NCI-H1105 treated with DMSO at 0.1 percent for 48 hours (cell line): ENCODE measurements at places on chromosomes 5 and 9.

- DNase-seq, result no peak
These were observed 232.3 kb upstream of the ANKH start for GRCh38 chr5:15103864-15104263.

- no peak for DNase-seq
These were observed 235.8 kb downstream of the YTHDC2 start for GRCh38 chr5:113749334-113749733.

GRCh38 chr5:116554764-116555163, 19.9 kb downstream of the SEMA6A start:
- DNase-seq, result peak; percentile 69

GRCh38 chr5:103428411-103428871, 134.1 kb downstream of the NUDT12 start:
- DNase-seq, result peak; percentile 42

DNA sequence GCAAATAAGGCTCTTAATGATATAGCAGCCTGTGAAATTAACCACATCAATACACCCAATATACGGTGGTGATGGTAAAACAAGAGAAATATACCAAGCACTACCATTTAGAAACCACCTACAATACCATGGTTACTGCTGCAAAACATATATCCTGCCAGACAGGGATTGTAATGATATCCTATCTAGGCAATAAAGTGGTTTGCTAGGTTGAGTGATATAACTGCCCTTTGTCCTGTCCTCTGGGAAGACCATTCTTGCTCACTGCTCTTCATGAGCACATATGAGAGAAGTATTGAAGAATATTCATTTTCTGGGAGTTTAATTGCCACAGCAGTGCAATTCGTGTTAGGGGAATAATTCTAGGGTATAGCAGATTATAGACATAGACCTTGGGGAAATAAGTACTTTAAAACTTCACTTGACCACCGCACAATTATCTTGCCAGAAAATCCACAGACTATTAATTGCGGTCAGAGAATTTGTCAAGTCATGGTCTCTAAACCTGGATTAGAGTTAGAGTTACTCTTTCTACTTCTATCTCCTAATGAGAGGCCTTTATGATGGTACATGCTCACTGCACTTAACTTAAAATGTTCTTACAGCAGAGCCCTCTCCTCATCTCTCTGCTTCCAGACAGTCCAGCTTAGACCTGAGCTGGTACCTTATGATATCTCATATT, 413.0 kb downstream of the ZNF608 start:
- no peak for DNase-seq

DNA sequence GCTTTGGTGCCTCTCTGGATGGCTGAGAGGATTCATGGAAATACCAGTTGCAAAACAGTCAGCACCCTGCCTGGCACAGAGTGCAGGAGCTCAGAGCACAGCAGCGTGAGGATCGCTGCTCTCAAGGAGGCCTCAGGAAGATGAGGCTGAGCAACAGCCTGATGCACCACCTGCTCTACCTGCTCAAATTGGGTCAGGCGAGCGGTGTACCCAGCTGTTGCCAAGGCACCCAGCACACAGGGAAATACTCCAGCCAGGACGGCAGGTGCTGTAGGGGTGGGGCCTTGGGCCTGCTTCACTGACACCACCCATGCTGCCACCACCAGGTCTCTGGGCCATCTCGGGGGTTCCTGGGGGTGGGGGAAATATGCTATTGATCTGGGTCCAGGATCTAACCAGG, 4.3 kb downstream of the EEIG1 start:
- DNase-seq, result peak; percentile 82

GRCh38 chr5:150710165-150710564, 9.3 kb upstream of the RBM22 start:
- DNase-seq, result no peak

DNA sequence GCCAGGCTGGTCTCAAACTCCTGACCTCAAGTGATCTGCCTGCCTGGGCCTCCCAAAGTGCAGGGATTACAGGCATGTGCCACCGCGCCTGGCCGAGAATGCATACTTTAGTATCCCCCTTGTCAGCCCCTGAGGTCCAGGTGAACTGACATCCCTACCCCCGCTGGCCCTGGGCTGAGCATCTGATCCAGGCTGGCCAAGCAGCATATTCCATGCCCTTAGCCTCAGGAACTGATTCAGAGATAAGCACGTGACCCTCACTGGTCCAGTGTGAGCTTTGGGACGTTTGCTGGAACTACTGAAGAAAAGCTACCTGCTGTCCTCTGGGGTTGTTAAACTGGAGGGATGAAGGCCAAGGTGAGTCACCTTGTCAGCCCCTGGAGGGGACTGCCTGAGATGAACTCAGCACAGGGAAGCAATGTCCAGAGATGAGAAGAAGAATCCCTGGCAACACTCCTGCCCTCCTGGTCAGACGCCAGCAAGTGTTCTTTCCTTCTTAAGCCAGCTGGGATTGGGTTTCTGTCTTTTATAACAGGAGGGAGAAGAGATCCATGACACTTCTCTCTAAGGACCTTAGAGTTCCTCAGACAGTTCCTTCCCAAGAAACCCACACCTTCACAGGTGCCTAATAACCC, 59.1 kb upstream of the FBXW11 start:
- DNase-seq, result no peak

GRCh38 chr5:33888587-33888986, 3.2 kb downstream of the ADAMTS12 start:
- DNase-seq, result no peak

GRCh38 chr5:36724467-36725332, 118.3 kb downstream of the SLC1A3 start:
- DNase-seq, result no peak

GRCh38 chr5:168578538-168579487, at the start of gene PANK3:
TSS of gene PANK3 (minus strand) at chr5:168579368. CDS start at chr5:168579283, 85 bp downstream.
- peak; percentile 34 for DNase-seq

GRCh38 chr5:108528655-108529054, 146.8 kb upstream of the FBXL17 start:
- DNase-seq, result peak; percentile 91

GRCh38 chr5:127957701-127958239, 125.8 kb upstream of the SLC12A2 start:
- no peak for DNase-seq

- no peak for DNase-seq
These were observed 29.2 kb upstream of the HRH2 start for GRCh38 chr5:175628668-175629067.

- no peak for DNase-seq
These were observed 11.1 kb downstream of the FGF1 start for GRCh38 chr5:142674531-142675469.

- DNase-seq, result no peak
These were observed 61.7 kb downstream of the OTULIN start for GRCh38 chr5:14726066-14726838.

DNA sequence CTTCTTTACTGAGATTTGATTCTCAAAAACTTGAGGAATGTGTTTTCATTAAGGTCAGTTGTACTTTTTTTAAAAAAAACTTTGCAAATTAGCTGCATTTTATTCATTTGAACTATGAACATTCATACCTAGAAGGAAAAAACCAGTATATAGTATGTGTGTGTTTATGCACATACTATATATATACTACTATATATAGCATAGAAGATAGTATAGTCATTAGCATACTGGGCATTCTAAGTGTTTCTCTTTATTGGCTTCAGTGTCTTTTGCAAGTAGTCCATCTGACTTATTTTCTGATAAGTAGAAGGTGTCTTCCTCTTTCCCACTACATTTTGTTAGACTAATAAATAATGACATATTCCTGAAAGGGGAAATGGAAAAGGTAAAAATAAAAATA, 33.0 kb downstream of the ELOVL7 start:
- no peak for DNase-seq

- no peak for DNase-seq
These were observed 574.5 kb upstream of the ARRDC3 start for GRCh38 chr5:91957666-91958065.

DNA sequence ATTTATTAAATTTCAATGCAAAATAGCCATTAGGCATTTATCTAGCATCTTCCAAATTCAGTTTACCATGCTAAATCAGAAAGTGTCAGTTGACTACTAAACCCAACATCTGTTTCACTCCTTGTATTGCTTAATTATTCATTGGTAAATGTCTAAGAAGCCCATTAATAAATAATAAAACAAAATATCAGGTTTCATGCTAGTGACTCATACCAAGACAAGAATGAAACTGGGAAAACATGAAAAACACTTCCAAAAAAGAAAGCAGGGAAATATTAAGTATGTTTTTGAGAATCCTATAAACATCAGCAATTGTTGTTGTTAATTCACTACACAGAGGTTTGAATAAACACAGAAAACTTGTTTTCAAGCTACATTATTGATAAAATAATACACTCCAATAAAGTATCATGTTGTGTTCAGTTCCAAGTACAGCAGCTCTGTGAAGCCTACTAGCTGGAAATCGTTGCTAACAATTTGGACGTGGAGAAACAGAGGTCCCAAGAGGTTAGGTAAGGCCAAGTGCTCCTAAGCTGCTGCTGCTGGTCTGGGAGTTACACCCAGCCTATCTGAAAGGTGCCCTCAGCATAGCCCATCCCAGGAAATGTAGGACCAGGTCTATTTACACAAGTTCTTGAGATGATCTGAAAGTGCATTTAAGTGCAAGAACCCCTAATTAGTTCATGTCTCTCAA, 78.8 kb downstream of the GNAQ start:
- peak; percentile 35 for DNase-seq

- DNase-seq, result no peak
These were observed 1471.1 kb upstream of the ACO1 start for GRCh38 chr9:30913331-30913730.

GRCh38 chr5:132808866-132809265, 4.2 kb upstream of the SOWAHA start:
- DNase-seq, result no peak

DNA sequence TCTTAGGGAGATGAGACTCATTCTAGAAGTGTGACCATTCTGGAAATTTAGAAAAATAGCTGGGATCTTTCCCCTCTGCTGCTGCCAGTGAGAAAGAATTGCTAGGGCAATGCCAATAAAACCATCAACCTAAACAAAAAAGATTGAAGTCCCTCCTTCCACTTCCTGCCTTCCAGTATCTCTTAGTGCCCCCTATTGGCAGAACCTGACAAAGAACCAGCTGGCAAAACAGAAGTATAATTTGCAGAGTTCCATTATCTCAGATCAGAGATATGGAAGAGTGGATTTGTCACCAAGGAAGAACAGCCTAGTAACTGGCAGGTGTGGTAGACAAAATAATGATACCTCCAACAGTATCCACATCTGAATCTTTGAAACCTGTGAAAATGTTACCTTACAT, 13.8 kb upstream of the PLCXD3 start:
- DNase-seq, result no peak

DNA sequence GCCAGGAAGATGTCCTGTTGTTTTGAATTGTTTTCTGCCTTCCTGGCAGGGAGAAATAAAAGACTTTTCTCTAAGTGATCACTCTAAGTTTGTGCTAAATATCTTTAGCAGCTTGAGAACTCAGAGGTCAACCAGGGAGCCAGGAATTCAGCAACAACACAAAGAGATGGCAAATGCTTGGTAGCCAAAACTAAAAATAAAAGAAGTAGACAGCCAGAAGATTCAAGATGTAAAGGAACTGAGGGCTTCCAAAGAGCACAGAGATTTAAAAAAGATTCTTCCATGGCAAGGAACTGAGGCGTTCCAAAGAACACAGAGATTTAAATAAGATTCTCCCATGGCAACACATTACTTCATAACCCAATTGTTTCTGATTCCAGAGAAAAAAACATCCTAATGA, 9.6 kb downstream of the DNAH5 start:
- no peak for DNase-seq

GRCh38 chr5:66164044-66164790, 20.1 kb downstream of the SREK1 start:
- no peak for DNase-seq

- DNase-seq, result no peak
These were observed 1046.5 kb upstream of the ARRDC3 start for GRCh38 chr5:92429646-92430045.

DNA sequence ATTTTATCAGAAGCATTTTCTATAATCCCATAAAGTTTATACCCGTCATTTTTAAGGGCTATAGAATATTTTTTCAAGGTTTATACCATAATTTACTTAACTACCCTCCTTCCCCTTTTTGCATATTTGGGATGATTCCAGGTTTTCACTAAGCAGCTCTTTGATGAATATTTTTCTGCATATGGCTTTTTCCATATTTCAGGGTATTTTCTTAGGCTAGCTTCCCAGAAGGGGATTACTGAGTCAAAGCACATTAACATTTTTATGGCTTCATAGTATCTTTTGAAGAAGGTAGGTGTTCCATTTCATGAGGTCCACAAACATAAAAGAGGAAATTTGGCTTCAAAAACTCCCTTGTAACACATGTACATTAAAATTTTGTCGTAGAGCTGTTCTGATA, 14.6 kb upstream of the COL15A1 start:
- no peak for DNase-seq

GRCh38 chr5:163915481-163915961, 410.1 kb downstream of the MAT2B start:
- peak; percentile 2 for DNase-seq

DNA sequence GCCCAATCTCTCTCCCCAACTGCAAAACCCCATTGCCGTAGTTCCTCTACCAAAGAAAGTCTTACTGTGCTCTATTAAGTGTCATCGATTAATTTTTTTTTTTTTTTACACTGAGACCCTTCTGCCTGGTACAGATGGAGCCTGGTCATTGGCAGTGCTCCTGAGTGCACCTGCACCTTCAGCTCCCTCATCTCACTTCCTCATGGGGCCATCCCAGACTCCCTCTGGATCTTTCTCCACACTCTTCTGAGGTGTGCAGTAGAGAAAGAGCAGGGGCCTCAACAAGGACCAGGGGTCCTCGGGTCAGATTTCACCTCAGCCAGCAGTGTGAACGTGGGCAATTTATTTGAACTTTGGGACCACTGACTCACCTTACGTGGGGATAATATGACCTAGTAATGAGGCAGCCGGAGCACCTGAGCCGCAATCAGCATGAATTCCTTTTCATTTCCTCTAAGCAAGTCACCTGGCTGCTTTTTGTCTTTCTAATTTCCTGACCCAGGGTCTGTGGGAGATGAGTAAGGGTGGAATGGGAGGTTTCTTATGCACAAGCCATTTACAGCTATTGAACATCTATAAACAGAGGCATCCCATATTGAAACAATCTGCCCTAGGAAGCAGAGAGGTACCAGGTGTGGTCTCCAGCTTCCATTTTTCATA, 22.3 kb upstream of the GABRP start:
- DNase-seq, result no peak

- no peak for DNase-seq
These were observed 206.4 kb downstream of the C9orf50 start for GRCh38 chr9:129414377-129414992.

GRCh38 chr5:34499001-34499734, 157.0 kb upstream of the RAI14 start:
- DNase-seq, result no peak

- DNase-seq, result no peak
These were observed 122.8 kb downstream of the SIL1 start for GRCh38 chr5:139075066-139076050.

DNA sequence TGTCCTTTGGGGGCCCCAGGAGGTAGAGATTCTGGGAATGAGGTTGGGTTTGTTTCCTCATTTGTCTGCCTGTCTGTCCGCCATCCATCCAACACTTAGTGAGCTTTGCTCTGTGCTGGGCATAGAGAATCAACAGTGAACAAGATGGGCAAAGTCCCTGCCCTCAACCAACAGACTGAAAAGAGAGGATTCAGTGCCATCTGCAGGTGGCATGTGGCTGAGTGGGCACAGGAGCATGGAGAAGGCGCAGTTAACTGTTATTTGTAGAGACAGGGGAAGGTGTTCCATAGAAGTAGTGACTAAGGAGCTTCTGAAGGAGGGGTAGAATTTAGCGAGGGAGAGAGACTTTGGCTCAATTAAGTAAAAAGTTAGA, 23.1 kb downstream of the POLR1E start:
- no peak for DNase-seq

- peak; percentile 14 for DNase-seq
These were observed 592.4 kb downstream of the KIF4B start for GRCh38 chr5:155605920-155606319.

GRCh38 chr5:10666531-10667299, 94.3 kb downstream of the DAP start:
- DNase-seq, result no peak
